Midbrain (tissue), 1 donor: ENCODE measurements at places on chromosomes 13 and 19.

- no peak for DNase-seq
These were observed 12.7 kb upstream of the LILRA5 start for GRCh38 chr19:54325631-54326030.

DNA sequence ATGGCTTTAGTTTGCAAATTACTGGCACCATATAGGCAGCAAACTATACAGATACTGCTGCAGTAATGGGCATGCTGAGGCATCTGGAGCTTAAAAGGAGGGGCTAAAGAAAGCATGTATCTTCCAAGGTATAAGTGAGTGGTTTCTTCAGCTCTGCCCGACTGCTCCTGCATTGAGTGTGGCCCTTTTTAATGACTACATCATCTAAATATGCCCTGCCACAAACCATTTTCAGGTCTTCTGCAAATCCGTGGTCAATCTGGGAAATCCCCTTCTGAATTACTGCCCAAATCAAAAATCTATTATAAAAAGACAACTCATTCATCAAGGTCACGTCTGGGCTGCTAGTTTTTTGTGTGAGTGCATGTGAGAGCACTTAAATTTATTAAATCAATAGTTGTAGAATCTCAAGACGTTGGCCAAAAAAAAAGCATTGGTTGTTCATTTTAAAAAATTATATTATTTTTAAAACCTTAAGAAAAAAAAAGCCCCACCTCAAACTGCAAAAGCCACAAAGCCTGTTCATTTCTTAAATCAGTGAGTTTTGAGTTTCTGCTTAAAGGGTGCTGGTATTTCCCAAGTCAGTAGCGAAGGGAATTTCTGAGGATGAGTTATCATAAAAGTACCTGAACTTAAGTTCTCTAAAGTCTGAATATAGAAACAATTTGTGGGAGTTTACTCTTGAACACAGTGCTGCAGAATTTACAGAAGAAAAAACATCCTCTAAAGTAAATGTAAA lies 16.3 kb downstream of the LCP1 start:
- no peak for DNase-seq

- DNase-seq: no peak
These were observed 10.6 kb downstream of the NANOS3 start for GRCh38 chr19:13887517-13887916.

GRCh38 chr13:100140441-100140840 lies 51.5 kb downstream of the PCCA start:
- DNase-seq: no peak

DNA sequence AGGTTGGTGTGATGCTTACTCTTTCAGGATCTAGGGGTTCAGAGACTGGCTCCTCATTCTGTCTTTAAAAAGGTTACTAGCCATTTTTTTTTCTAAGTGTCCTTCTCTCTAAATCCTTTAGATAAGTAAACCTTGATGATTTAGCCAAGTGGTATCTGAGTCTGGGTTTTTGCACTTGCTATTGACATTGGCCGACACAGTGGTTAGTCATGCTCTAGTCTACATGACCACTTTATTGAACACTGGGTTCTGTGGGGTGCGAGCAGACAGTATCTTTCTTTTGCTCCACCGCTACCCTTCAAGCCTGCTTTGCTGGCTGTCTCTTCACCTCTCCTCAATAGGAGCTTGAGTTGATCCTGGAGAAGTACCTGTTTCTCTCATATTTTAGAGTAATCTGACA lies 6.2 kb upstream of the NUP58 start:
- no peak for DNase-seq

DNA sequence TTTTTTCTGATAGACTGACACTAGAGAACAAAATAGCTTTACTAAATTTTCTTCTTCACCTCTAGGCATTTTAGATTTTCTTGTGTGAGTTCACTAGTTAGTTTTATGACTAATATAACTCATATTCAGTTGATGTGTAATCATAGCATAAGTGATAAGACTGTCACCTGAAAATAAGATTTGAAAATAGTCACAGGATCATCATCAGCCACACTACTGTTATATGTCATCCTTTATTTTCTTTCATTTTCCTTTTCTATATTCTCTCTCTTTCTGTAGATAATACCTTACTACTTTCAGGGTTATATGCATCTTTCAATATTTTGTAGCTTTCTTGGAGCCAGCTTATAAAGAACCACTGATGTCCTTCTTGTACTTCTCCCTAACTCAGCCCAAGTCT lies 292.6 kb downstream of the TDRD3 start:
- DNase-seq: no peak

DNA sequence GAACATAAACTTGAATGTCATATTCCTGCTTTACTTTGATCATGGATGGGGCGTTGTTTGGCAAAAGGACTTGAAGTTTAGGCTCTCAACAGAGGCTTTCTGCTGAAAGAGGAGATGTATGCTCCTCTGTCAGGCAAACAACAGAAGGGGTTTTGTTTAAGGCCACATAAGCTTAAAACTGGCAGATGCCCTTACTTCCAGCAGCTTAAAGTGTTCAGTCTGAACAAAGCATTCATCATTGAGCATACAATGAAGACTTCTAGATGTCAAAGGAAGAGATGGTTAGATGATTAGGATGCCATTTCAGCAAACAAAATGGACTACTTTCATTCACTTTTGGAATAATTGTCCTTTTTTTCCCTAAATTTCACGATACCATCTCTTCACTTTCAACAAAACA lies 484.5 kb downstream of the SLITRK6 start:
- DNase-seq: peak; percentile 60

- no peak for DNase-seq
These were observed 14.4 kb upstream of the RETN start for GRCh38 chr19:7654401-7654800.

GRCh38 chr13:47454986-47455385 lies 546.1 kb downstream of the SUCLA2 start:
- DNase-seq: no peak

DNA sequence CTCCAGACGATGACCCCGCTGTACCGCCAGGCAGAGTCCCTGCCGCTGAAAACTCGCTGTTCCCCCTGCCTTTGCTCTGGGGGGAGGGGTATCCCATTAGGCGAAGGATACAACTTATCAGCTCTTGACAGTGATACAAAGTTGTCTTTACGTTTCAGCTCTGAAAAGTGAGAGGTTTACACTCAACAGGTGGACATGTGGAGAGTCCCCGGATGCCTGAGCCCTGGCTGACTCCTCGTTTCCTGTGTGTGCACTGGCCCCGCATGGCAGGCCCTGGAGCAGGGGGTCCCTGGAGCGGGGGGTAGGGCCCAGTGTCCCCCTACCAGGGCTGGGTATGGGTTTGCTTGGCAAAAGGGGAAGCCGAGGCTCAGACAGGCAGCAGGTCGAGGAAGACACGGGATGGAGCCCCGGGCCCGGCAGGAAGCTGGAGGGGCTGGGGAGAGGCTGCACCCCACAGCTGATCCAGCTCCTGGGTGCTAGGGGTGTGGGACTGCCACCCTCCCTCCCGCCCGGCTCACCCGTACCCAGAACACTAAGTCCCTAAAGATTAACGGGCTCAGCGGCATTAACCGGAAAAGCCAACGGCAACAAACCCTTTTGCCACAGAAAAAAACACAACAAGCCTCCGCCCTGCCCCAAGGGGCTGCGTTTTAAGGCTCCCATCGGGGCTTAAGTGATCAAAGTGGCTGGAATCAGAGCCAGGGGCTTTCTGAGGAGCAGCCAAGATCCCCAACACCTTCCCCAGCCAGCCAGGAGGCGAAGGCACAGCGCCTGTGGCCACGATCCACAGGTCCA lies 5.6 kb downstream of the TCF3 start:
- DNase-seq: no peak

DNA sequence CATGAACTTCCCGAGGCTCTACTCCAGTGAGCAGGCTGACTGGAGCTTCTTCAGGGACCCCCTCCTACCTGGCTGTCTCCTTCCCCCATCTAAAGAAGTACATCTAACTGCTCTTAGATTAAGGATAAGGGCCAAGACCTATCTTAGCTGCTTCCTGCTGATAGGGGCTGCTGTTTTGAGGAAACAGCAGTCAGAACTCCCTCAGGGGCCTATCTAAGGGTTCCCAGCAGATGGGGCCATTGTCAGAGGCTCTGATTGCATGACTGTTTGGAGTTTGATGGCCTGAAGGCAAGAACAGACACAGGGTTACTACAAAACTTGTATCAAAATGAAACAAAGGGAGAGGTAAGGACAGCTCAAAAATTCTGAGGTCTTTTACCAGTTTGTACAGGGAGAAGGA lies 2636.9 kb upstream of the PCDH20 start:
- no peak for DNase-seq

DNA sequence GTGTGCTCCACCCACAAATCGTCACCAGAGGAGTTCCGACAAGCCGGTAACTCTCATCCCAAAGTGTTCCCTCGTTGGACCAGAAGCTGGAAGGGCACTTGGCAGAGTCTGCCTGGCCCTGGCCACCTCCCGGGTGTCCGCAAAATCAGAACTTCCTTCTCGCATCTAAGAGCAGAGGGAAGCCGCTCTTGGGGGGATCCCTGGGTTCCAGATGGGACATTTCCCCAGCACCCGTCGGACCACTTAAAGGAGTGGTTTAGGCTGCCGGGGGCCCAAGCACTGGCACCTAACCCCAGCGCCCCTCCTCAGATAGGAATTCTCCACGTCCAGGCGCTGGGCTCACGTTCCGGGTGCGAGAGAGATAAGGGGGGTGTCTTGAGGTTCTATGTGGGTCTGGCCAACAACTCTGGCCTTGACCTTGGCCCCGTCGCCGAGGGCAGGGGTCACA lies 857 bp upstream of the MAP2K7 start:
- DNase-seq: no peak

GRCh38 chr13:77502104-77502720 lies 33.3 kb upstream of the SCEL start:
- no peak for DNase-seq

DNA sequence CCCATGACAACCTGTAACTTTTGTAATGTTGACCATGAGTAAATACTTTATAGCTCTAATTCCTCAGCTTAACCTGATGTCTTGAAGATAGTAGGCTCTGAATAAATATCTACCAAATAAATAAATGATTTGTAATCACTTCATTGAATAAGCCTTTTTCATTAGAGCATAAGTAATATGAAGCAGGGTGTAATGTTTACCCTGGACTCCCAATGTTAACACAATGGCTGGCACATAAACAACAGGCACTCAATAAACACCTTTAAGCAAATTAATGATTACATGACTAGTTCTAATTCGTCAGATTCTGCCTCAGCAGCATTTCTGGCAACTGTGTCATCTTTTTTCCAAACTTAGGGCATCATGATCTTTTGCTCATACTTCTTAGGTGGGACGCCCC lies 396.3 kb downstream of the LIG4 start:
- no peak for DNase-seq

- no peak for DNase-seq
These were observed 9.8 kb downstream of the UBL3 start for GRCh38 chr13:29840585-29840984.

- no peak for DNase-seq
These were observed 27.5 kb upstream of the OBI1 start for GRCh38 chr13:78686461-78686860.

DNA sequence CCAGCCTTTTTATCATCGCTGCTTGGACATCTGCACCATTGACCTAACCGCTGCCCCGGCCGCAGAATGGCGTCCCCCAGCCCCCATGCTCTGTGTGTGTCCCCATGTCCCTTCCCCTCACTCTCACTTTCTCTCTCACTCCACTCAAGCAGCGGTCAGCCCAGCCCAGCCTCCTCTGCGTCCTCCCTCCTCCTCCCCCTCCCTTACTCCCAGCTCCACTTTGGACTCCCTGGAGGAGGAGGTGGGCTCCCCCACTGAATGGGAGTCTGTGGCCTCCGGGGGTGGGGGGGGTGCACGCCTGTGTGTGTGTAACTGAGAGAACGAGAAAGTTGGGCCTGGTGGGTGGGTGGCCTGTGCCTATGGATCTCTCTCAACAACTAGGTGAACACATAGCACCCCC lies 2.2 kb downstream of the MAP2K7 start:
- no peak for DNase-seq

DNA sequence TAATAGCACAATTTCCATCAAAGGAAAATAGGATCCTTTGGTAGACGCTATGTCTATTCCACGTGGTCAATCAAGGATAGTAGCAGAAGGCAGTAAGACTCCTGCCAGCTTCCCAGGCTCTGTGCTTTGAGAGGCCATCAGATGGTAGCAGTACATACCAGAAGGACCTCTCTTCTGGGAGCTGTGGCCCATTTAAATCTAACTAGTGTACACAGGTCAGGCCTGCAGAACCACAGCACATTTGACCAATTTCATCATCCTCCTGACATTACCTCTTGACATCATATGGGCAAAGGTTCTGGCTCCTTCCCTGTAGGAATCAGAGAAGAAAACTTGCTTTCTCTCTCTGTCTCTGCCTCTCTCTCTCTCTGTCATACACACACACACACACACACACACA lies 229.6 kb upstream of the HTR2A start:
- no peak for DNase-seq

DNA sequence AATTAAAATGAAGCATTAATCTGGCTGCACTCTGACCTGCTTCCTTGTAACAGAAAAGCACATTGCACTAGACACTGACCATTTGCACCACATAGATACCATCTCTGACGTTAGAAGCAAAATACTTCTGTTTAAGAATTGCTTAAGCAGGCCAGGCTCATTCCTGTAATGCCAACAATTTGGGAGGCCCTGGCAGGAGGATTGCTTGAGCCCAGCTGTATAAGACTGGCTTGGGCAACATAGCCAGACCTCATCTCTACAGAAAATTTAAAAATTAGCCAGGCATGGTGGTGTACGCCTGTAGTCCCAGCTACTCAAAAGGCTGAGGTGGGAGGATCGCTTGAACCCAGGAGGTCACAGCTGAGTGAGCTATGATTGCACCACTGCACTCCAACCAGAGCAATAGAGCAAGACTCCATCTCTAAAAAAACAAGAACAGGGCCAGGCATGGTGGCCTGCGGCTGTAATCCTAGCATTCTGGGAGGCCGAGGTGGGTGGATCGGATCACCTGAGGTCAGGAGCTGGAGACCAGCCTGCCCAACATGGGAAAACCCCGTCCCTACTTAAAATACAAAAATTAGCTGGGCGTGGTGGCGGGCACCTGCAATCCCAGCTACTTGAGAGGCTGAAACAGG lies 7.0 kb upstream of the TLE6 start:
- DNase-seq: no peak

- DNase-seq: no peak
These were observed 110.8 kb downstream of the DLEU7 start for GRCh38 chr13:50732712-50733111.

GRCh38 chr19:2087621-2088100 lies 8.5 kb downstream of the MOB3A start:
- no peak for DNase-seq

GRCh38 chr19:49786376-49786820 lies 19.6 kb downstream of the AP2A1 start:
- DNase-seq: no peak

DNA sequence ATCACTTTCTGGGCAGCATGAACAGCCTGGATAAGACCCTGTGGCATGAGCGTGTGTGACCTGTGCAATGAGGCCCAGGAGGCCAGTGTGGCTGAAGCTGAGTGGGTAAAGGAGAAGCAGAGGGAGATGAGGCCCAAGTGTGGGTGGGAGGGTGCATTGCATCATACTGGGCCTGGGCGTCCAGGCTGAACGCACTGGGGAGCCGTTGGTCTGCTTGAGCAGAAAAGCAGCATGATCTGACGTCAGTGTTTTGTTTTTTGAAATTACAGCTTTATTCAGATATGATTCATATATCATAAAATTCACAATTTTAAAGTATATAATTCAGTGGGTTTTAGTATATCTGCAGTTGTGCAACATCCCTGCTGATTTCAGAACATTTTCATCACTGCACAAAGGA lies 409.7 kb downstream of the HS6ST3 start:
- DNase-seq: no peak
